ENCODE measurements at places on chromosomes 4 and X.

- DNase-seq: no peak
Measured at GRCh38 chrX:124641737-124642491, 295.6 kb downstream of the SH2D1A start.

DNA sequence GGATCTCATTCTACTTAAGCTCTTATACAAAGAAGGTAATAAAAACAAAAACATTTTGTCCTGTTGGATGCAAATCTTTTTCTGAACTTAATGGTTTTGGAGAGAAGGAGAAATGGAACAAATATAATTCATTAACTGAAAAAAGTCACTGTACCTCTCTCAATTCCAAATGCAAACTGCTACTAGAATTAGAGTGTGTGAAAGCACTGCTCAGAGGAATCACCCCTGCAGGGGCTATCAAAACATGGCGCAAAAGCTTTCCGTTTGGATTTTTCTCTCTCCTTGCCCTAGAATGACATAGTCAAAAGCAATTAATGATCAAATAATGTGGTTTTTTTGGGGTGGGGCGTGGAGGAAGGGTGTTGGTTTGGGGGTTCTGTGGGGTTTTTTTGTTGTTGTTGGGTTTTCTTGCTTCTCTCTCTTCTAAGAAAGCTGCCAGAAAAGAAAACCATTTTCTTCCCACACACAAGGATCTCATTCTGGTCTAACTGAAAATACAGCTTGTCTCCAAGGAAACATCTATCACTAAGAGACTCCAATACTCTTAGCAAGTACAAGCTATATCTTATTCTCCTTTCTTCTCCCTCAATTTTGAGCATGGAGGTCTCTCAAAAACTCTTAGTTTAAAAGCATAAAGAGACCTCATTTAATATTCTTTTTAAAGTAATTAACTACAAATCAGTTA is 41.6 kb downstream of the USP46 start:
- DNase-seq: no peak

DNA sequence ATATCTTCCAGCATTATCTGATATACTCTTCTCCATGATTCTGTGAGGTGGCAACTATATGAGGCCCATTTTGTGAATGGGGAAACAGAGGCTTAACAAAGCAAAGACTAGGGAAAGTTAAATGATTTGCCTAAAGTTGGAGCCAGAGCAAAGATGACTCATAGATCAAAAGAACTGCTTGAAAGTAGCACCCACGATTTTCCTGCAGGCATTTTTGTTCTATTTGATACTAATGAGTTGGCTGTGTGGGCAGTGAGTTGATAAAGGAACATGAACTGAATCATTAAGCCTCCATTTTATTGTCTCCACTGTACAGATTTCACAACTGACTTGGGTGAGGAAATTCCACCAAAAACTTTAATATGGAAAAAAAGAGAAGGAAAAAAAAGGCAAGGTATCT is 138.9 kb upstream of the IGFBP7 start:
- DNase-seq: no peak

DNA sequence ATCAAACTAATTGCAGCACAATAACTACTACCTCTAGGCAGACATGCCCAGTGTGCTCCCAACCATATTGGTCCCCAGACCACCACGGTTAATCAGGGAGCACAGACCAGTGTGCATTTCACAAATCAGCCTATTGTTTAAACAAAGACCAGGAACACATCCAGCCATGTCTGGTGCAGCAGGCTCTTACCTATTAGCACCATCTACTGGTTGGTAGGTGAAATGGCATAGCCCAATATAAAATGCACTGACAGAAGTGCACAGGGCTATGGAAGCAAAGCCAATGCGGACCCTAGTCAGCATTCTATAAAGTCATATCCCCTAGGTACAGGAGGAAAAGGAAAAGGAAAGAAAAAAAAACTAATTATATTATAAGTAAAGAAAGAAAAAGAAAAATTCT is 15.5 kb upstream of the CYLC1 start:
- DNase-seq: no peak

- DNase-seq: no peak
Measured at GRCh38 chr4:73620115-73620792, at the start of gene RASSF6. TSS of gene RASSF6 (minus strand) at chr4:73620436. CDS start at chr4:73611795, 8,641 bp downstream.
